ENCODE measurements at places on chromosomes 3 and 15. TPM values are rescaled to one million over a fixed set of nuclear protein-coding genes. Genes with fewer than 3 reads are reported as not detected.

The CLEC3B gene
- total RNA-seq: 2.0 TPM

The CELF6 gene
- total RNA-seq: 1.1 TPM

The ZNF445 gene
- 6.0 TPM for total RNA-seq

The AMT gene
- total RNA-seq: 1.2 TPM

The IREB2 gene
- 13.2 TPM for total RNA-seq

The PRICKLE2 gene
- total RNA-seq: 0.40 TPM

The EPHA3 gene
- not detected for total RNA-seq

The FAM107A gene
- total RNA-seq: 40.7 TPM

The UBA3 gene
- total RNA-seq: 47.2 TPM

The OIP5 gene
- 27.5 TPM for total RNA-seq

The CEP19 gene
- total RNA-seq: 16.5 TPM

The C2CD4A gene
- not detected for total RNA-seq

The SLC2A2 gene
- total RNA-seq: 0.03 TPM

The C3orf49 gene
- total RNA-seq: not detected

The ALG1L2 gene
- not detected for total RNA-seq

The LRRC31 gene
- not detected for total RNA-seq

The OCA2 gene
- total RNA-seq: not detected

GRCh38 chr3:4736284-4736861, 242.9 kb upstream of the BHLHE40 start:
- DNase-seq: peak; percentile 18

GRCh38 chr3:188292827-188293226, 138.9 kb downstream of the LPP start:
- no peak for DNase-seq

- DNase-seq: no peak
Observed at GRCh38 chr15:69131362-69132220, 28.8 kb upstream of the GLCE start.

DNA sequence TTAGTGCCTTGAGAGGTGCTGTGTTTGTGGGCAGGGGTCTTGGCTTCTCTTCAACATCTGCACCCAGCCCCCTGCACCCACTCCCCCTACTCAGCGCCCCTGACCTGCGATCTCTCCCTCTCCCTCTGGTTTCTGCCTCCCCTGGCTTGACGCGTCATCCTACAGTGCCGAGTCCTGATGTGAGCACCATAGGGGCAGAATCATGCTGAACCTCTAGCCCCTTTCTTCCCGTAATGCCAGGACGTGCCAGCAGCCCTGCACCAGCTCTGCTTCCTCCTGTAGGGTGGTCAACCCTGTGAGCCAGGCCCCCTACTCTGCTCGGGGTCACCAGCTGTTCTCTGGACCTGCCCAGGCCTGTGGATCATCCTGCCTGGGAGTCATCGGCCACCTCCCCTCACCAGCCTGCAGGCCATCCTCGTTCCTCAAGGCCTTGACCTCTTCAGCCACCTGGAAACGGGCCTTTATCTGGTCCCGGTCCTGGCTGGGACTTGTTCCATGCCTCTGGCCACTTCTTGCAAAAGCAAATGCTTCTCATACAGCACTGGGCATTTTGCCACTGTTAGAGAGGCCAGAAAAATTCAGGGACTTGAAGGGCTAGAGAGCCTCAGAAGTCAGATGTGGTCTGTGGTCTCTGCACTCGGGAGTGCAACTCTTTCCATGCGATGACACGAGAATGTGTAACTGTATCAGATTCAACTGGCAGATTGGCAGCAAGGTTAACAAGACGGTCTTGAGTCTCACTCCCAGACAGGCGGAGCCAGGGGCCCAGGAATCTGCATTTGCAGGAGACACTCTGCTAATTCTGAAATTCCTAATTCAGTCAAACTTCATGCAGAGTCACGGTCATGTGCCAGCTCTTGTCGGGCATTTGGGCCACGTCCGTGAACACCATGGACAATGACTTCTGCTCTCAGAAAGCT, 16.7 kb upstream of the KLF15 start:
- no peak for DNase-seq

- no peak for DNase-seq
Observed at GRCh38 chr3:158713094-158713499, 19.2 kb downstream of the RARRES1 start.

- DNase-seq: no peak
Observed at GRCh38 chr3:70853161-70853944, 540.9 kb upstream of the MDFIC2 start.

DNA sequence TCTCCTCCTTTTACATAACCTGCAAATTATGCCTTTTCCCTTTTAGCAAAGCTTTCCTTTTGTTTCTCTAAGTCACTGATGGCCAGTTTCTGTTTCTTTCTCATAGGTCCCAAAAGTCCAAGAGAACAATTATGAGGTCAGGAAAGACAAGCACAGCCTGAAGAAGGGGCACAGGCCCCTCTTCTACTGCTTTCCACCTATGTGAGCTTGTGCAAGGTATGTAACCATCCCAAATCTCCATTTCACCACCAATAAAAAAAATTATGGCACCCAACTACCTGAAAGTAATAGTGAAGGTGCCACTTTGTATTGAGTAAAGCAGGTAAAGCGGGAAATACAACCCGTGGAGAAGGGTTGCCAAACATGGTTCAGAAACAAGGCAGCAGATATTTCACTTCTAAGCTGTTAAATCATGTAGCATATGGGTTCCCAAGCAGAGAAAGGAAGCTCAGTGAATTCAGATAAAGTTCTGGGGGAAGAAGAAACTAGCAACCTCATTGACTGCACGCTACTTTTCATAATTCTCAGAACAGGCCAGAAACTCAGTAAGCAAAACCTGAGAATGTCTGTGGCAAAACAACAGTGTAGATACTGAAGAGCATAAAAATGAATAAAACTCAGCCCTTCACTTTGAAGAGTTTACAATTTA, 4.2 kb downstream of the PLOD2 start:
- DNase-seq: no peak

DNA sequence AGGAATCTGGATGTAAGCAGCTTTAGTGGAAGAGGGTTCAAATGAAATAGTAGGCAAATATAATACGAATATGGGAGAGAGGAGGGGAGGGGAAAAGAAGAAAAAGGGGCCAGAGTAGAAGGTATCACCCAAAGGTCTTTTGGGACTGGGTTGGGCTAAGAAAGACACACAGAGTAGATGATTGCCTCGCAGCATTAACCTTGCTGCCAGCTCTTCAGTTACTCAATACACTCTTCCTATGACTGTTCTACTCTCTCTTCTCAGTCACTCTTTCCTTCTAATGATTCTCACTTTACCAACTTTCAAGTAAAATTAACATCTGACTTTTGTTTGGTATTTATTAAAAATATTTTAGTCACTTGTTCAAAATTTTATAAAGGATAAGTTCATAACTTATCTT, 52.8 kb downstream of the CLASP2 start:
- DNase-seq: no peak

- DNase-seq: peak; percentile 27
Observed at GRCh38 chr3:27679691-27680090, 42.4 kb downstream of the EOMES start.

DNA sequence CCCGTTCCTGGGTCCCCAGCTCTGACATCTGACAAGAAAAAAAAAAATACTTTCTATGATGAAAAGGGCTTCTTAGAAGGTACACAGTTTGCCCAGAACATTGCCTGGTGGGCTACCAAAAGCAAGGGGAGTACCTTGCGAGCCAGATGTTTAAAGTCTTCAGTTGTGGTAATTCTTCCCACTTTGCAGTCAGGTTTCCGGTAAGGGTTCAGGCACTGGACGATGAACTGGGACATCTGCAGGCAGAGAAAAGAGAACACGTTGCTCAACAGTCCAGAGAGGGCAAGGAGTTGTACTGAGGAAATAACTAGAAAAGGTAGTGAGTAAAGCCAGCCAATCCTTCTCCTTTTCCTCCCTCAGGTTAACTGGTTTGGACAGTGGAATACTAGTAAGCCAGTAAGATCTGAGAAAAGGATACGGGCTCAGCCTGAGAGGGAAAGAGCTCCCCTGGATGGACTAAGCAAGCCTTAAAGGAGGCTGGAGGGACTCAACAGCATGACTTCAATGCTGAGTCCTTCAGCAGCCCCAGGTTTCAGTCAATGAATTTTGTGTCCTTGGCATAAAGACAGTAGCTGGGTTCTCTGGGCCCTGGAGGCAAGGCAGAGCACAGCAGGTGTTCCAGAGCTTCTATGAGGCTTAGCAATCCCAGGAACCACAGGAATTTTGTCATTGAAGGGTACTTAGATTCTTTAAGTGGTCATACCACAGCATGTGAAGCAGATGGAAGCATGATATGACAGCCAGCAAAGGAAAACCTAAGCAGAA, 38.2 kb downstream of the NBEAL2 start:
- DNase-seq: no peak

DNA sequence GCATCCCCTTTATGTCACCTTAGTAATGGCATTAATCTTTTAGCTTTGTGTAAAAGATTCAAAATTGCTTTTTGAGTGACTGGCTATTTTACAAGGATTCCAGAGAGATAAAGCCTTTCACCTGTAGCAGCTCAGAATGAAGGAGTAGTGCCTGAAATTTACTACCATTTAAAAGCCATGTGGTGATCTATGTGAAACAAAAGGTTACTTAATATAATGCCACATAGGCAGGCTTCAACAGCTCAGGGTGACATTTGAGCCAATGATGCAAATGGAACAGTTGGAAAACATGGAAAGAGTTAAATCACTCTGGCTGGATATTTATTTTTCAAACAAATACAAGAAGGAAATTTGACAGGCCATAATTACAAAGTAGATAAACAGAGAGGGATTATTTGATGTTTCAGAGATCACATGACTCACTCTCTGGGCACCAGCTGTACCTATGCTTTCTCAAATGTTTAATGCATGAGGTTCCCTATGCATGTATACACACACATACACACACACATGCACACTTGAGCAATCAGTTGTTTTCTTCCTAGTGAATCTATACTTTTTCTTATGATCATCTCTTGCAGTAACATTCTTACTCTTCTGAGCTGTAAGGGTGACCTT, 171.5 kb downstream of the ZMAT3 start:
- no peak for DNase-seq

GRCh38 chr3:170154084-170154483, 27.4 kb downstream of the PHC3 start:
- DNase-seq: no peak

DNA sequence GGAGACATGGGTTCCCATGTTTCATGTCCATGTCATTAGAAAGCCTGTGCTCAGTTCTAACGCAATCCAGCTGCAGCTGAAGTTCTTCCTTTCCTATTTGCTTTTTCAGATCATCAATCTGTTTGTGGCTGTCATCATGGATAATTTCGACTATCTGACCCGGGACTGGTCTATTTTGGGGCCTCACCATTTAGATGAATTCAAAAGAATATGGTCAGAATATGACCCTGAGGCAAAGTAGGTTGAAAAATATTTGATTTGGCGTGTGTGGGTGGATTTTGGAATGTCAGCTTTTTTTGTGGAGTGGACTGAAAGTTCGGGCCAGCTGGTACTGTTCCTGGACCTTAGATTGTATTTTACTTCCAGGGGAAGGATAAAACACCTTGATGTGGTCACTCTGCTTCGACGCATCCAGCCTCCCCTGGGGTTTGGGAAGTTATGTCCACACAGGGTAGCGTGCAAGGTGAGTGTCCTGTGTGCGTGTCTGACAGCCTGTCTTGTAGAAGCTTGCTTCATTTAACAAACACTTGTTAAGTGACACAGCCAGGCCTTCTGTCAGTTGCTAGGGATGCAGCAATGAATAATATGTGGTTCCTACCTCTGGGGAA, 69.6 kb downstream of the CHDH start:
- DNase-seq: no peak

GRCh38 chr3:152269056-152269830, 514 bp downstream of the MBNL1 start:
- DNase-seq: peak; percentile 83

DNA sequence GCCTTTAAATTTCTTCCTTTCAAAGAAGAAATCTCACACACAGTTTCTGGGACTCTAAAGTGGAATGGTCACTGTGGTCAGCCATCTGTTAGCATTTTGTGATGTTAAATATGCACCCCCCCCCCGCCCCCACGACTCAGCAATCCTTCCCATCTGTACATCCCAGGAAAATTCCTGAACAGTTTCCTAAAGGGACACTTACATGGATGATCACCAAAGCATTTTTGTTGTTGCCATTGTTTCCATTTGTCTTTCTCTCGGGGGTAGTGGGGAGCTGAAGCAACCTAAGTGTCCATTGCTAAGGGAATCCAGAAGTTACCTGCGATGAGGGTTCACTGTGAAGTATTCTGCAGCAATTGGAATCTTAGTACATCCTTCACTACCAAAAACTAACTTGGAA, 71.4 kb downstream of the TAFA4 start:
- DNase-seq: no peak

GRCh38 chr3:160106905-160107861, 118.0 kb upstream of the C3orf80 start:
- DNase-seq: no peak

GRCh38 chr3:196432137-196432879, at the start of gene UBXN7:
TSS of gene UBXN7 (minus strand) at chr3:196432427. CDS start at chr3:196432399, 28 bp downstream.
- peak; percentile 92 for DNase-seq

DNA sequence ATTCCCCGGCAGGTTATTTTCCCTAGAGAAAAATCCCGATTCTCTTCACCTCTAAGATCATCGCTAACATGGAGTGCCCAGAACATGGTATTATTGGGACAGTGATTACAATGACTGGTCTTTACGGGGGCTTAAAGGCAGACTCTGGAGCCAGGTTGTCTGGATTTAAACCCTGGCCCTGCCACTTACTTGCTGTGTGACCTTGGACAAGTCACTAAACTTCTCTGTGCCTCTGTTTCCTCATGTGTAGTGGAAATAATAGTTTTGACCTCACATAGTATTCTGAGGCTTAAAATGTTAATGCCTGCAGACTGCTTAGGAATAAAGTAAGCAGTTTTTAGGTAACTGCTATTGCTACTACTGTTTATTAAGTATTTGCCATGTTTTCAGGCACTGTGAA, 4.4 kb downstream of the PLA2G4D start:
- DNase-seq: no peak

GRCh38 chr3:155863072-155863784, 7.2 kb upstream of the GMPS start:
- DNase-seq: no peak

DNA sequence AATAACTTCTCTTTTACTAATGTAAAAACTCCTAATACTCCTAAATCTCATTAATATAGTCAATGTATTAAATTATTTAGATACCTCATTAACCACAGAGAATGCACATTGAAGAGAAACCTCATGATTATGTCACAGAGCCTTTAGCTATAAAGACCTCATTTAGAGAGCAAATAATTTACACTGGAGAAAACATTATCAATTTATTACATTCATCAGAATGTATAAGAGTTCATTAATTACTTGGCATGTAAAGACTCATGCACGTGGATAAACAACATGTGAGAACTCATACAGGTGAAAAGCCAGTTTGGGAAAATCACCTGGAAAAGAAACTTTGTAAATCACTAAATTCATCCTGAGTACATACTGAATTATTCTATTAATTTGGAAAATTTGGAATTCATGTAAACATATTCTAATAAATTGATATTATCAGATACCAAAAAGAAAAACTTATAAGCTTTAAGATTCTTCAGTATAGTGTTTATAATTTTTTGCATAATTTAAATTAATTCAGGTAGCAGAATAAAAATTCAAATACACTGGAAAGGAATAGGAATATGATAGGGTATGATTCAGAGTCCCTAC, 22.9 kb upstream of the WNT7A start:
- DNase-seq: no peak
